ENCODE measurements at places on chromosomes 2 and 18.

DNA sequence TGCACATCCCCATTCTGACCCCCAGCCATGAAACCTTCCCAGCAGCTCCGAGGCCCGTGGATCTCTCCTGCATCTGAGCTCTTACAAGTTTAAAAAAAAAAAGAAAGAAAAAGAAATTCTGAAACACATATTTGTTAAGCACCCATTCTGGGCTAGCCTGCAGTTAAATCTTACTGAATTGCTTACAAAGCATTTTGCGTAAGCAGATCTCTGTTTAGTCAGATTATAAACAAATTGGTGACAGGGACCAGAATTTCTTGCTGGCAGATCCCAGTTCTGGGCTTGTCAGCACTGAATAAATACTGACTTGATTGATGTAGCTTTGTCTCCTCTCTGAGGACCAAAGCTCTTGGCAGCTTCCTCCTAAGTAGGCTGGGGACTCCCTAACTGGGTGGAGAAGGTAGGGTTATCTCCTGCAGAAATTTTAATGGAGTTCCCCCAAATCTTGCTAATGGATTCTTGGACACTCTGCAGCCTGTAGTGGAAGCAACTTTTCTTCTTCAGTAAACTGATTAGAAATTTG lies 160.9 kb downstream of the MIB1 start:
- DNase-seq: no peak

- DNase-seq: no peak
Observed at GRCh38 chr2:230765611-230766300, 53.1 kb downstream of the CAB39 start.

- DNase-seq: no peak
Observed at GRCh38 chr2:163264341-163264740, 425.8 kb upstream of the KCNH7 start.

DNA sequence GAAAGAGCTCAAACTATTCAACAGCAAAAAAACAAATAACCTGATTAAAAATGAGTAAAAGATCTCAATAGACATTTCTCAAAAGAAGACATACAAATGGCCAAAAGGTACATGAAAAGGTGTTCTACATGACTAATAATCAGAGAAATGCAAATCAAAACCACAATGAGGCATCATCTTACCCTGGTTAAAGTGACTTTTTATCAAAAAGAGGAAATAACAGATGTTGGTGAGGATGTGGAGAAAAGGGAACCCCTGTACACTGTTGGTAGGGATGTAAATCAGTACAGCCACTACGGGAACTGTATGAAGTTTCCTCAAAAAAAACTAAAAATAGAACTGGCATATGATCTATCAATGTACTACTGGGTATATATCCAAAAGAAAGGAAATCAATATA lies 39.8 kb upstream of the TMEM163 start:
- no peak for DNase-seq

GRCh38 chr2:9596621-9597311 lies 34.0 kb downstream of the YWHAQ start:
- no peak for DNase-seq

DNA sequence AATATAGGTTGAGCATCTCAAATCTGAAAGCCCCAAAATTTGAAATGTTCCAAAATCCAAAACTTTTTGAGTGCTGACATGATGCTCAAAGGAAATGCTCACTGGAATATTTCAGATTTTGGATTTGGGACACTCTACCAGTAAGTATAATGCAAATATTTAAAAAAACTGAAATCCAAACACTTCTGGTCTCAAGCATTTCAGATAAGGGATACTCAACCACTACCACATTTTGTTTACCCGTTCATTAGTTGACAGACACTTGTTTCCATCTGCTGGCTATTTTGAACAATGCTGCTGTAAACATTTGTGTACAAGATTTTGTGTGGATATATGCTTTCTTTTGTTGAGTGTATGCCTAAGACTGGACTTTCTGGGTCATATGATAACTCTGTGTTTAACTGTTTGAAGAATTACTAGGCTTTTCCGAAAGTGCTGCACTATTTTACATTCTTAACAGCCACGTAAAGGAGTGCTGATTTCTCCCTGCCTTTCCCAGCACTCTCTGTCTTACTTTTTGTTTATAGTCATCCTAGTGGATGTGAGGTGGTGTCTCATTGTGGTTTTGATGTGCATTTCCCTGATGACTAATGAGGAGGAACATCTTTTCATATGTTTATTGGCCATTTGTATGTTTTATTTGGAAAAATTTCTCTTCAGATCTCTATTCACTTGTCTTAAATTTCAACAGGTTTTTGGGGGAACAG lies 19.5 kb upstream of the DCDC2C start:
- DNase-seq: no peak

- no peak for DNase-seq
Observed at GRCh38 chr2:69055688-69056470, 42.9 kb downstream of the ANTXR1 start.

- DNase-seq: no peak
Observed at GRCh38 chr2:103268841-103269498, 507.1 kb downstream of the TMEM182 start.

DNA sequence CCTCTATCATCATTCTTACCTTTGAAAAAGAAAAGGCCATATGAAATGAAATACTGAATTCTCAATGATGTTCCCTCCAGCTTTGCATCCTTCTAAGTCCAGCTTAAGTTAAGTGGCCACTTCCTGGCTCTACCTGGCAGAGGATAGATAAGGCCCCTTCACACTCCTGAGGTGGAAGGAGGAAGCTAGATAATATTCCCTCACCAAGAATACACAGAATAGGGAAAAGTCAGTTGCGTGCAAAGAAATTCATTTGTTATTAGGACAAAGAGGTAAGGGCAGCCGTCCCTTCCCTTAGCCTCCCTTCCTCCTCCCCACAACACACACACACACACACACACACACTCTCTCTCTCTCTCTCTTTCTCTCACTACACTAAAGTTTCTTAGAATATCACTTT lies 37.5 kb downstream of the OLA1 start:
- no peak for DNase-seq

GRCh38 chr2:171550613-171551012 lies 28.3 kb downstream of the CYBRD1 start:
- DNase-seq: no peak

DNA sequence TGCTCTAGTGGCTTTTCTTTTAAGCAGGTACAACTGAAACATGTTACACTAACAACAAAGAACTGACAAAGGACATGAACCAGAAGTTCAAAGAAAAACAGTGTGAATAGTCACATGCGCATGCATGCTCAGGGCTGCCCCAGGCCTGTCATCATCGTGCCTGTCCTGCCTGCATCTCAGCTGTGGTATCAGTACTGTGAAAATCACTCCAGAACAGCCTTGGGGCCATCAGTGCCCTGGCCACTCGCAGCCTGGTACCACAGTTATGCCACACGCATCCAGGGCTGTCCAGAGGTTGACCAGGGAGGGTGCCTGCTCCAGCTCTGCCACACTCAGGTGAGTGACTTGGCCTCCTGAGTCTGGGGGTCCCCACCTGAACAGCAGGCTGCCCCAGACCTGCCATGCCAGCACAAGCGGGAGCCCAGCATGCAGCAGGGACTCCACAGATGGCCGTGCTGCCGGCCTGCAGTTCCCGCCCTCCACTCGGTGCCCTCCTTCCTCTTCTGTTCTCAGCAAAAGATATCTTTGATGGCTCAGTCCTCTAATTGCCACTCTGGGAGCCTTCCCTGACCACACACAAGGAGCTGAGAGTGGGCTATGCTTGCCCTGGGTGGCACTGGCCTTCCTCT lies 12.3 kb downstream of the LIMS2 start:
- DNase-seq: no peak

DNA sequence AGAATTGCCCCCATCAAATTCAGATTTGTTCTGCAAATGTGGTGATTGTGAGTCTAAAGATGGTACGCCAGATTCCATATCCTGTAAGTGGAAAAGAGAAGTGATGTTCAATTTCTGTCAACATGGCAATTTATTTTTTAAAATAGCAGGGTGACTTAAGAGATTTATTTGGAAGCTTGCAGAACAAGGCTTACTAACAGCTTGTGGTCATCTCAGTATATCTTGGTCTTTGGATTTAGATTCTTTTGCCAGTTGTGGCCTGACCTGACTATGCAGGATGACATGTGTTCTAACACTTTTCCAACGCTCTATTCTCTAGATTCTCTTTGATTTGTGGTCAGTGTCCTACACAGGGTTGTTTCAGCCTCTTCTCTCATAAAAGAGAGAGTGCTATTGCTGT lies 74.4 kb downstream of the MAP3K20 start:
- DNase-seq: no peak

DNA sequence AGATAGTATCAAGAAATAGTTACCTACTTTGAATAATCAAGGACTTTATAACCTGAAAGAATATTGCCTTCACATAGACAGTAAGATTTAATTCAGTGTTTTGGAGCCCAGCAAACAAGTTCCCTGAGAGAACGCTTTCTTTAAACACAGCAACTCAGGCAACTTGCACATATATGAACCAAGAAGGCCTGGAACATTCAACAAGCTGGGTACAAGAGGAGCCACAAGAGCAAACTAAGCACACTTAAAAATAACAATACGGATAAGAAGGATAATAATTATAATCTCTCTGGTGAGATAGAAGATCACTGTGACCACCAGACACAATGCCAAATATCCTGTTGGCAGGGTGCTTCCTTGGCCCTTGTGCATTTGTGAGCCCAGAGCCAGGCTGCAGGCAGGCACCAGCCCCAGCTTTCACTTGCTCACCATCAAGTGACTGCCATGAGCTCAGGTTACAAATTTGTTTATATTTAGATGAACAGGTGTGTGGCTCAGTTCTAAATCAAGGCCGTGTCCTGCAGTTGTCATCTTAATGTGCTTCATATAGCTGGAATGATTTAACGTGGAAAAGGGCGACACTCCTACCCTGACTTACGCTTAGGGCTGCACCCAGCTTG lies 446.6 kb downstream of the IRS1 start:
- DNase-seq: no peak

GRCh38 chr18:44507729-44508325 lies 172.9 kb upstream of the SETBP1 start:
- no peak for DNase-seq

DNA sequence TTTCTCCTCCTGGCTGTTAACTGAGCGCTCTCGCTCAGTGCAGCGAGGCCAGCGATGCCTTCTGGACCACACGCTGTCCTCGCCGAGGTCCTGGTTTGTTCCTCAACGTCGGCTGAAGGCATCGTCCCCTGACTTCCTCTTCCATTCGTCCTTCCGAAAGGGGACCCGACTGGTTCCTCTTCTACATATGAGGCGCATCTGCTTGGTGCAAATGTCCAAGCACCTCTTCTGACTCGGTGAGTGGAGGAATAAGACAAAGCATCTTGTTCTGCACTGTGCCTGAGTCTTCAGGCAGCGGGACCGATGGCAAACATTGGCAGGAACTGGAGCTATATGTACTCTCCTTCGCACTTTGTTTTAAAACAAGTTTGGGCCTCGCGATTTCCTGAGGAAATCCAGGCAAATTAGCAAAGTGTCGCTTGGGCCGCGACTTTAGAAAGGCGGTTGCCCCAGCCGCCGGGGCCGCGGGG lies 621 bp upstream of the KCNS3 start:
- DNase-seq: no peak

GRCh38 chr2:33485051-33485450 lies 8.6 kb downstream of the RASGRP3 start:
- no peak for DNase-seq

DNA sequence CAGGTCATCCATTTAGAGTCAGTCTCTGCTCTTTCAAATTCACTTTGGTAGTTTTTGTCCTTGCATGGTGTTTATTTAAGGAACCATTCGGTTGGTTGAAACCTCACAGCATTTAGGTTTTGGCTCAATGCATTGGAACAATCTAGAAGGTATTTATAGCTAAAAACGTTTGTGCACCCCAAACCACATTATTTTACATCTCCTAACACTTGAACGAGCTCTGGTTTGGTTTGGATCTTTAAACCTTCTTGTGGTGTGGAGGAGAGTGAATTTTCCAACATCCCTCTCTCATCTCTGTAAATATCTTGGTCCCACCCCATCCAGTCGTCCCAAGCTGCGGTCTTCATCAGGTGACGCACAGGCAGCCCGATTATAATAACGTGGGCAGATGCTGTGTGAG lies 287.9 kb downstream of the LPIN1 start:
- DNase-seq: no peak

- DNase-seq: no peak
Observed at GRCh38 chr2:237593036-237593435, 2.5 kb upstream of the RAB17 start.

GRCh38 chr2:108594982-108595464 lies 60.8 kb downstream of the LIMS1 start:
- DNase-seq: no peak

GRCh38 chr2:179701524-179702110 lies 159.8 kb downstream of the ZNF385B start:
- DNase-seq: peak; percentile 82

GRCh38 chr2:188647430-188648070 lies 326.6 kb upstream of the COL3A1 start:
- DNase-seq: no peak

GRCh38 chr18:35835833-35836232 lies 136.6 kb upstream of the RMP24 start:
- DNase-seq: no peak

DNA sequence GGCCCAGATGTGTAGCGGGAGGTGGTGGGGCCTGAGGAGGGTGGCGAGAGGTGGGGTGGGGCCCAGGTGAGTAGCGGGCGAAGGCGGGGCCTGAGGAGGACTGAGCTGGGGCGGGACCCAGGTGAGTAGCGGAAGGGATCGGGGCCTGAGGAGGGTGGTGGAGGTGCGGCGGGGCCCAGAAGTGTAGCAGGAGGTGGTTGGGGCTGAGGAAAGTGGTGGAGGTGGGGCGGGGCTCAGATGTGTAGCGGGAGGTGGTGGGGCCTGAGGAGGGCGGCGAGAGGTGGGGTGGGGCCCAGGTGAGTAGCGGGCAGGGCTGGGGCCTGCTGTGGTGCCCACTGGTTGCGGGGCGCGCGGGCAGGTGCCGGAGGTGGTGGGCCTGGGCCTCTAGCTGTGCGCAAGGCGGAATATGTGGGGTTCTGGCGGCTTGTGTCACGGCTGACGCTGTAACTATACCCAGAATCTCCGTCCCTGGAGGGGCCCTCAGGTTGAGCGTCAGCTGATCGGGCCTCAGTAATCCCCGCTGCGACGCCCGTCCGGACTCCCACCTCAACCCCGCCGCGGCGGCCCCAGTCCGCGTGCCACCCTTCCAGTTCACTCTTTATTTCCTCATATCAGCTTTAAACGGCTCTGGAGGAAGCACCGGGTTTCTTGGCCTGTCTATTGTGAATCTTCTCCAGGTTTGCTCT lies 866 bp upstream of the SF3B6 start:
- peak; percentile 32 for DNase-seq

GRCh38 chr2:142582317-142582716 lies 295.1 kb upstream of the KYNU start:
- DNase-seq: peak; percentile 10

Measured in cerebellar cortex (tissue), 1 donor.